Forelimb muscle (tissue), 1 donor: ENCODE measurements at places on chromosomes 7 and 10. TPM values are rescaled to one million over a fixed set of nuclear protein-coding genes. Genes with fewer than 3 reads are reported as not detected.

Gene MEOX2
- polyA plus RNA-seq: 52.5 TPM

Gene RNF32
- 2.6 TPM for polyA plus RNA-seq

Gene MYO1G
- polyA plus RNA-seq: 0.77 TPM

Gene IL15RA
- 2.2 TPM for polyA plus RNA-seq

Gene ADCY1
- polyA plus RNA-seq: 9.9 TPM

Gene NRCAM
- polyA plus RNA-seq: 34.9 TPM

Gene GPER1
- 14.4 TPM for polyA plus RNA-seq

Gene LLCFC1
- 0.25 TPM for polyA plus RNA-seq

Gene NKX2-3
- 1.2 TPM for polyA plus RNA-seq

Gene CABCOCO1
- 0.19 TPM for polyA plus RNA-seq

Gene ANKRD61
- 1.0 TPM for polyA plus RNA-seq

Gene BRI3
- 89.3 TPM for polyA plus RNA-seq

Gene SLC4A2
- 55.9 TPM for polyA plus RNA-seq

Gene ITGA8
- polyA plus RNA-seq: 7.3 TPM

Gene LRRN3
- 7.0 TPM for polyA plus RNA-seq

Gene ZNF777
- 8.9 TPM for polyA plus RNA-seq

Gene CDC14C
- not detected for polyA plus RNA-seq

Gene EFCAB10
- 1.4 TPM for polyA plus RNA-seq

Gene HERPUD2
- 20.9 TPM for polyA plus RNA-seq

Gene NUTM2A
- 4.1 TPM for polyA plus RNA-seq

Gene PAX4
- polyA plus RNA-seq: not detected

Gene HABP2
- polyA plus RNA-seq: 0.19 TPM

Gene TEX47
- polyA plus RNA-seq: not detected

Gene RBP4
- 1.9 TPM for polyA plus RNA-seq

Gene NAT16
- polyA plus RNA-seq: not detected

Gene FAM131B
- 1.5 TPM for polyA plus RNA-seq

Gene EEPD1
- 11.0 TPM for polyA plus RNA-seq

Gene DRGX
- not detected for polyA plus RNA-seq

Gene HOXA2
- 3.1 TPM for polyA plus RNA-seq

Gene FAM25G
- not detected for polyA plus RNA-seq

Gene CAV2
- polyA plus RNA-seq: 35.8 TPM

Gene WDR86
- polyA plus RNA-seq: 6.6 TPM

Gene ZNF800
- 16.5 TPM for polyA plus RNA-seq

Gene PTF1A
- not detected for polyA plus RNA-seq

Gene UPK3BL1
- 9.8 TPM for polyA plus RNA-seq

Gene LEP
- not detected for polyA plus RNA-seq

Gene EBF3
- polyA plus RNA-seq: 57.0 TPM

Gene IFIT5
- polyA plus RNA-seq: 8.2 TPM

Gene HK1
- polyA plus RNA-seq: 28.6 TPM

Gene VWDE
- 1.6 TPM for polyA plus RNA-seq

Gene BEND7
- 7.8 TPM for polyA plus RNA-seq

Gene GPR26
- polyA plus RNA-seq: not detected

Gene LBX1
- 9.6 TPM for polyA plus RNA-seq

Gene ANKRD22
- 0.11 TPM for polyA plus RNA-seq

Gene MET
- 13.5 TPM for polyA plus RNA-seq

Gene HILPDA
- polyA plus RNA-seq: 9.5 TPM

Gene SLC16A9
- 3.3 TPM for polyA plus RNA-seq

Gene ITPRID1
- 0.52 TPM for polyA plus RNA-seq

Gene SFTPA1
- polyA plus RNA-seq: not detected

Gene MOGAT3
- polyA plus RNA-seq: not detected

Gene STEAP2
- 2.6 TPM for polyA plus RNA-seq

Gene PRTFDC1
- polyA plus RNA-seq: 13.5 TPM

Gene OLAH
- polyA plus RNA-seq: 0.08 TPM
